Adipocyte (in vitro differentiated cells): ENCODE measurements at places on chromosomes 3 and 15.

- DNase-seq: no peak
Observed at GRCh38 chr3:47741925-47742324, 39.8 kb downstream of the SMARCC1 start.

DNA sequence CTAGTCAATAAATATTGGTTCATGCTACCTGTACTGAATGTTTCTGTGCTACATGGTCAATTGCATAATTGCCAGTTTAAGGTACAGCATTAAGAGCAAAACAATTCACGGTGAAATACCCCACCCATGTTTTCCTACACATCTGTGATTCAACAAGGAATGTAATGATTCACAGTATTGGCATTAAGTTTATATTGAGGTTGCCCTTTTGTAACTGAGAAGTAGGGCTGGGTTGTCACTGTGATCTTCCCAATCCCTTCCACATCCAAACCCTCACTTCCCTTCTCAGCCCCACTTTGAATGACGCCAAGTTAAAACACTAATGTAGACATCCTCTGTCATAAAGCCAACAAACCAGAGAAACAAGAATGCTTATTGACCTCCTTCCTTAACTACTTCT, 112.0 kb upstream of the TJP1 start:
- DNase-seq: peak; percentile 60

GRCh38 chr3:124802702-124803101, 72.5 kb downstream of the UMPS start:
- no peak for DNase-seq

- DNase-seq: no peak
Observed at GRCh38 chr3:150503402-150504099, 42.7 kb downstream of the SERP1 start.

- DNase-seq: no peak
Observed at GRCh38 chr15:50350621-50351020, 4.4 kb downstream of the GABPB1 start.

DNA sequence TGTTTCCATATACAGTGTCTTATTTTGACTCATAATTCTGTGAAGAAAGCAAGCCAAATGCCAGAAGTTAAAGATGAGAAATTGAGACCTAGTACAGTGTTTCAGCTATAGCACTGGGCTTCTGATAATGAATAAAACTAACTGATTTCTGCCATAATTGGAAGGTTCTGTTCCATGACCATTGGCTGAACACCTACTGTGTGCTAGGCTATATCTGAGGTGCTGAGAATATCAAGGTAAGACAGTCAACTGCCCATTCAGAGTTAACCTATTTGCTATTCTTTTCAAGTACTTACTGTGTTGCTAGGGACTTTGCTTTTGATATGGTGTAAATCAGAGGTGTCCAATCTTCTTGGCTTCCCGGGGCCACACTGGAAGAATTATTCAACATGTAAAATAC, 73.4 kb downstream of the LHFPL4 start:
- DNase-seq: no peak

DNA sequence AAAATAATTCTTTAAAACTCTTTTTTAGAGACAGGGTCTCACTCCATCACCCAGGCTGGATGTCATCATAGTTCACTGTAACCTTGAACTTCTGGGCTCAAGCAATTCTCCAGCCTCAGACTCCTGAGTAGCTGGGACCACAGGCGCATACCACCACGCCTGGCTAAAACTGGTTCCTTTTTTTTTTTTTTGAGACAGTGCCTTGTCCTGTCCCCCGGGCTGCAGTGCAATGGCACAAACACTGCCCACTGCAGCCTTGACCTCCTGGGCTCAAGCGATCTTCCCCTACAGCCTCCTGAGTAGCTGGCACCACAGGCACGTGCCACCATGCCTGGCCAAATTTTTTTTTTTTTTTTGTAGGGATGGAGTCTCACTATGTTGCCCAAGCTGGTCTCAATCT, 23.7 kb upstream of the FURIN start:
- no peak for DNase-seq

- no peak for DNase-seq
Observed at GRCh38 chr3:166481340-166481739, 644.1 kb upstream of the BCHE start.

GRCh38 chr15:55638764-55639163, 50.6 kb upstream of the PYGO1 start:
- no peak for DNase-seq

DNA sequence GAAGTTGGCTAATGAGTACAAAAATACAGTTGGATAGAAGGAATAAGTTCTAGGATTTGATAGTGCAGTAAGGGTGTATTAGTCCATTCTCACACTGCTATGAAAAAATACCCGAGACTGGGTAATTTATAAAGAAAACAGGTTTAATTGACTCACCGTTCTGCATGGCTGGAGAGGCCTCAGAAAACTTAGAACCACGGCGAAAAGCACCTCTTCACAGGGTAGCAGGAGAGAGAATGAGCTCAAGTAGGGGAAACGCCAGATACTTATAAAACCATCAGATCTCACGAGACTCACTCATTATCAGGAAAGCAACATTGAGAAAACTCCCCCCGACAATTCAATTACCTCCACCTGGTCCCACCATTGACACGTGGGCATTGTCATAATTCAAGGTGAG, 483.3 kb downstream of the TUSC7 start:
- no peak for DNase-seq

DNA sequence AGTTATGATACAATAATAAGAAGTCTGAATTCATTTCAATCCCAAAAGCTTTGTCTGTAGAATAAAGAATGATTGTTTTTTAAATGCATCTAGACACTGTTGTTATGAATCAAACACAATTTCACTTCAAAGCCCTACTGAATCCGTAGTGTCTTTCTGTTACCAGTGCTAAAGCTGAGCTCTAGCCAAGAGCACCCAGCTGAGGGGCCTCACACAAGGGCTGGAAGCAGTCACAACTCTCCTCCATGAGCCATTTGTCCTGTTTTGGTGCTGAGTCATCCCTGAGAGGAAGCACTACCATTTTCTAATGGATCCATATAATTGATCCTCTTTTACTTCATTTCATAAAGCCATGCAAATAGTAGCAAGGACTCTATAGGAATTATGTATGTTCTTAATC, 158.2 kb upstream of the ANKRD28 start:
- peak; percentile 27 for DNase-seq

- DNase-seq: no peak
Observed at GRCh38 chr3:161348796-161349400, 22.4 kb downstream of the SPTSSB start.

DNA sequence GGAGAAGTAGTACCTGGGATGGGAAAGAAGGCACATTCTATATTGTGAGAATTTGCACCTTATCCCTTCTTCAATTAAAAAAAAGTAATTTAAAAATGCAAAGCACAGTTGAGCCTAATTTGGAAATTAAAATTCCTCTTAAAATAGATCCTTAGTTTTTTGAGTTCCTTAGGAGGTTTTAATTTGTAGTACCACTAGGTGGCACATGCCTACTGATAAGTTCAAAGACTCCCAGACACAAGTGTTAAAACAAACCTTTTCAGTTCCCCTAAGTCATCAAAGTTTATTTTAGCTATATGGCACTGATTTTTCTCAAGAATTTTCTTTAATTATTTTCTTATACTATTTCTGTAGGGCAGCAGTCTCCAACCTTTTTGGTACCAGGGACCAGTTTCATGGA, 127.6 kb upstream of the AZI2 start:
- peak; percentile 79 for DNase-seq

DNA sequence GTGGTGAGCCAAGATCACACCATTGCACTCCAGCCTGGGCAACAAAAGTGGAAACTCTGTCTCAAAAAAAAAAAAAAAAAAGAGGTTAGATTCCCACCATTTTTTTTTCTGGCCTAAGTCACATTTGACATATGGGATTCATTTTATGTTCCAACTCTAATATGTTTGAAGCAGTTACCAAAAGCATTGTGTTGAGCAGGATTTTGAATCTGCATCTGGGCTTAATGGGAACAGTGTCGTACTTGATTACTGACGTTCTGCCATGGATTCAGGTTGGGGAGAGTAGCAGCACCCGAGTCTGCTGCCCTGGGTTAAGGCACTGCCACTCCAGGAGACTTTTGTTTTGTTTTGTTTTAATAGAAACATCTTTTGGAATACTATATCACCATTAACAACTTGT, 348.7 kb upstream of the TBL1XR1 start:
- DNase-seq: peak; percentile 44

DNA sequence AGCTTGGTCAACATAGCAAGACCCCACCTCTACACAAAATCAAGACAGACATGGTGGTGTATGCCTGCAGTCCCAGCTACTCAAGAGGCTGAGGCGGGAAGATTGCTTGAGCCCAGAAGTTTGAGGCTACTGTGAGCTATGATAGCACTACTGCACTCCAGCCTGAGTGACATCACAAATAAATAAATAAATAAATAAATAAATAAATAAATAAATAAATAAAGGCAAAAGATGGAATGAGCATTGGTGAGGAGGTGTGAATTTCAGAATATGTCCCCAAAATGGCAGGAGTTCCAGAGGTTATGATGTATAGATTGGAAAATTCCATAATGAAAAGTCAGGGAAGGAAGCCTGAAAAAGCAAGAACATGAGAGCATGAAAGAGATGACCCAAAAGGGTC, 249.9 kb downstream of the MEX3B start:
- DNase-seq: no peak

DNA sequence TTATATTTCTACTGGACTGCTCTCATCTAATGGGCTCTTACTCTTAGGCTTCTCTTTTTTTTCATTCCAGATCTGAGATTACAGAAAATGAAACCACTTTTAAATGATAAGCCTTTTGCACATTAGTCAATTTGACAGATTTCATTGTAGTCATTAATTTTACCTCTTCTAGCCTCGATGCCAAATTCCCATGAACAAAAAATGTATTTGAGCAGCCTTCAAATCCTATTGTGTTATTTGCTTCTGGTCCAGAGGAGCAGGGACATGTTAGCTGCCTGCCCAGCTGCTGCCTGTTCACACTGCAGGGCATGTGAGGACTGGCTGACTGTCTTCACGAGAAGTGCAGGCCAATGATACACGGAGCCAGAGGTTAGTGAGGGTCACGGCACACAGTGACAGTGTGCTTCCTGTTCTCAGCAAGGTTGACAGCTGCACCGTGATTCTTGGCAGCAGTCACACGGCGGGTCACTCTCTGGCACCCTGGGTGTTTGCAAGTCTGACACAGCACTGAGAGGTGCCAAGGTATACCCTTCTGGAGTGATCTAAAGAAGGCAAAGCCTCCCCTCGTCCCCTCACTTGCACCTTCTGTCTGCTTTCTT, 40.8 kb downstream of the KAT2B start:
- DNase-seq: no peak

- peak; percentile 17 for DNase-seq
Observed at GRCh38 chr3:103048068-103048722, 613.4 kb downstream of the ZPLD1 start.

DNA sequence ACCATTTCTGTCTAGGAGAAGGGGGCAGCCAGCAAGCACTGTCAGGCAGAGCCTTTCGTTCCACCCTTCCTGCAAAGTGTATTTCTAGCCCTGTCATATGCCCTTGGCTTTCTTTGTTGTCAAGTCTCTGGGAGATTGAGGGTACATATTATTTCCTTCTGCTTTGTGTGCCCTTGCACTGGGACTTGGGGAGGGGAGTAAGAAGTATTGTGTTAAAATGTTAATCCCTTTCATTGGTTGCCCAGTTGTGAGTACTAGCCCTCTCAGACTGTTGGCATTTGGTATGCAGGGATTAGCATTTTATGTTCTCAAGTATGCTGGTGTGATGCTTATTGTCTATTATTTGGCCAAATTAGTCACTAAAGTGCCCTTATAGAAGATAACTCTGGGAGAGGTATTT, 63.9 kb downstream of the RBM6 start:
- peak; percentile 13 for DNase-seq

GRCh38 chr3:106294121-106294520, 425.3 kb upstream of the CBLB start:
- DNase-seq: no peak

GRCh38 chr3:19885468-19885867, 48.5 kb downstream of the EFHB start:
- DNase-seq: peak; percentile 82

GRCh38 chr15:100191161-100191560, 150.6 kb downstream of the ADAMTS17 start:
- DNase-seq: no peak

- DNase-seq: no peak
Observed at GRCh38 chr15:90895571-90896117, 7.5 kb upstream of the MAN2A2 start.

DNA sequence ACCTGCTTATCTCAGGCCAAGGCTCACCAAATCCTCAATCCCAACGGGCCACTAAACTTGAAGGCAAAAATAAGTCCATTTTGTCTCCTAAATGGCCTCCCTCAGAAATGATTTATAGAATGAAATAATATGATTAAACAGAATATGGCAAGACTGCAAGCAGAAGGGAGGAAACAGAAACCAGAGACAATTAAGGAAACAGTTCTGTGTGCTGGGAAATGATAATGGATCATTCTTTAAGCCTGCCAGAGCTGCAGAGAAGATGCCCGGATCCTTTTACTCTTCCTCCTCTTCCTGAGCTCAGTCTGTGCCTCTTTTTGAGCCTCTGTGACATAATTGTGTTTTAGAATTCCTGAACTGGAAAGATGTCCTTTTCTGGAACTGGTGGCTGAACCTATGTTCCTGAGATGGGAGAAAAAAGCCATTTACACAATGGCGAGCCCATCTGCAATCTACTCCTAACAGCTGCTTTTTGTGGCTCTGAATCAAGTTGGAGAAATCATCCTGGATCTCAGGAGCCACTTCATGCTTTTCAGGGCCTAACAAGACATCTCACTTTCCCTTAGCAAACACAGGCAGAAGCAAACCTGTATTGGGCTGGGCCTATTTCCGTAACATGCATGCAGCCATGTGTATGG, 2.8 kb upstream of the ABHD2 start:
- no peak for DNase-seq
